Activated T-cell treated with anti-CD3 and anti-CD28 coated beads, Interleukin-2, amount 50 U/mL, for 72 hours (primary cell): ENCODE measurements at places on chromosomes 1 and 21. TPM values are rescaled to one million over a fixed set of nuclear protein-coding genes. Genes with fewer than 3 reads are reported as not detected.
A peak's percentile ranks its signal among the peaks of the same experiment; 100 is the strongest.

- no peak for DNase-seq
Observed at GRCh38 chr1:99331636-99332035, 67.3 kb downstream of the PLPPR4 start.

GRCh38 chr1:178532392-178532791 lies 19.5 kb downstream of the TEX35 start:
- DNase-seq = peak; percentile 77

GRCh38 chr1:150981805-150982712 lies at the start of gene ANXA9:
ANXA9 (plus strand) TSS chr1:150982292; CDS start chr1:150983106, 814 bp downstream.
- DNase-seq = no peak

DNA sequence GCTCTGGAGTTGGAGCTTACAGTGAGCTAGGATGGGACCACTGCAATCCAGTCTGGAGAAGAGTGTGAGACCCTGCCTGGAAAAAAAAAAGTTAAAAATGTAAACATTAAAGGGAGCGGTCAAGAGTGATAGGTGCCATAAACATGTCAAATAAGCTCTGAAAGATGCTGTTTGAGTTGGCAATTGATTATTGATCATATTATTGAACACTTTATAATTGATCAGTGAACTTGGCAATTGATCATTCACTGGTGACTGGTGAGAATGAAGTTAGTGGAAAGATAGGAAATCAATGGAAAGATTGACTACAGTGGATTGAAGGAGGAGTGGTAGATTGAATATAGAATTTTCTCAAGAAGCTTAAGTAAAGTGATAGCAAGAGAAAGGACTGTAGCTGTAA lies 64.3 kb upstream of the MPC2 start:
- DNase-seq = no peak

GRCh38 chr1:171219346-171220080 lies 28.8 kb upstream of the FMO1 start:
- DNase-seq = no peak

DNA sequence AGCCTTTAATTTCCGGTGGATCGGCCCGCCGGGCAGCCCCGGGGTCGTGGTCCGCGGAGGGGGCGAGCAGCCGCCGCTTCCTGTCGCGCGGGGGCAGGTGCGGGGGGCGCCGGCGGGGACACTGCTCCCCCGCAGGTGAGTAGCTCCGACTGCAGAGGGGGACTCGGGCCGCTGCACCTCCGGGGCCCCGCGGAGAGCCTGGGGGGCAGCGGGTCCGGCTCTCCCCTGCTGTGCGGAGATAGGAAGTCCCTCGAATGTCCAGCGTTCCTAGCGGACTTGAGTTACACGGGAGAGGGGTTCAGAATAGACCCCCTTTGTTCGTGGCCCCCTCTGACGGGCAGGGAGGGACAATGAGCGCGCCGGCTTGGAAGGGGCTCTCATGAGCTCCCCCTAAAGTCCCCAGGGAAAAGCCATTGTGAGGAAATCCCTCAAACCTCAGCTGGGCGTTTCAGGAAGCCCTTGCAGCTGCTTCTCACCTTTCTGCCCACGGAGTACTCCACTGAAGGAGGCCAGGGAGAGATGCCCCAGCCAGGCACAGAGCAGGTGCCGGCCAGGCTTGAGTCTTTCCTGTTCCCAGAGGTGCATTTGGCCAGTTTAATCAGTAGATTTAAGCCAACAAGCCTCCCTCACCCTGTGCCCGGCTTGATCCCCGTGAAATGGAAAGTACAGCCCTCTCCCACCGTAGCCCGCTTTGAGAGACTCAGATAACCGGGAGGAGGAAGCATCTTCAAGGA lies 925 bp downstream of the PDE9A start:
- DNase-seq = peak; percentile 25

DNA sequence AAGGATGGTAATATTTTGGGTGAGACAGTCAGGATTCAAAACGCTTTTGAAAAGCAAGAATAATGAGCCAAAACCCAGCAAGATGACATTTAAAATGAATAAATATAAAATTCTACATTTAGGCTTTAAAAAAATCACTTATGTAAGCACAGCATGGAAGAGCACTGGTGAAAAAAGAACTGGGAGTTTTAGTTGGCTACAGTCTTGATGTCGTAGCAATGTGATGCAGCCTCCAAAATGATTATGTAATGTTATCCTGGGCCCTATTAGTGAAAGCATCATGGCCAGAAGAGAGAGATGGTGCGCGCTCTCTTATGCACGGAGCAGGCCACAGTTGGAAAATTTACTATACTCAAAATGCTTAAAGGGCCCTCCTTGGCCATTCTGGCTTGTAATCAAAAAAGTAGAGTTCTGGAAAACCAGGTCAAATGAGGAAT lies 5.1 kb downstream of the KCNJ9 start:
- no peak for DNase-seq

DNA sequence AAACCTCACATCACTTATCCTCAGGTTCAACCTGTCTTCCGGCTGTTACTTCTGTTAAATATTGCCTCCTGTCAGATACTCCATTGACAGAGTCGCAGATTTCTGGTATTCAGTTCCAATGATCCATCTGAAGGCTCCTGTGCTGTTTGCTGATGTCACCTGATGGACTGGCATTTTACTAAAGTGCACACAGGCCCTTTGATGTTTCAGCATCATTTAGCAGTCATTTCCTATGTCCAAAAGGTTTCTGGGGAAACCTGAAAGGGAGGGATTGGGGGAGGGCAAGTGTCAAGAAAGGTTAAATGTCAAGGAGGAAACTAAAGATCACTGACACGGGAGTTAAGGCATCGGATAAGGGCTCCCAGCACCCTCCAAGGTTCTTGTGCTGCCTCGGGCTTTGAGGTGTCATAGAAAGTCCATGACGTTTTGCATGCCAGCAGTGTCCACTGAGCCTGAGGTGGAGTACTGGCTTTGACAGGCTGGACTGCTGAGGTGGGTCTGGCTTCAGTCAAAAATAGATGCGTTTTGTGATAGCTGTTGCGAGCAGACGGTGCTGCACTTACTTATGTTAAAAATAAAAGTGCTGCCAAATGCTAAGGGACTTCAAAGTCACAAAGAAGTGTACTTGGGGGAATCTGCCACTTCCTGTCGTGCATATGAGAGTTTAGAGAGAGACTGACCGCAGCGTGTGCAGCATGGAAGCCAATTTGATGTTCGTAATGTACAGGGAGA lies 30.8 kb downstream of the XCL2 start:
- peak; percentile 47 for DNase-seq

GRCh38 chr1:119747451-119747850 lies 21.3 kb downstream of the HMGCS2 start:
- DNase-seq = no peak

DNA sequence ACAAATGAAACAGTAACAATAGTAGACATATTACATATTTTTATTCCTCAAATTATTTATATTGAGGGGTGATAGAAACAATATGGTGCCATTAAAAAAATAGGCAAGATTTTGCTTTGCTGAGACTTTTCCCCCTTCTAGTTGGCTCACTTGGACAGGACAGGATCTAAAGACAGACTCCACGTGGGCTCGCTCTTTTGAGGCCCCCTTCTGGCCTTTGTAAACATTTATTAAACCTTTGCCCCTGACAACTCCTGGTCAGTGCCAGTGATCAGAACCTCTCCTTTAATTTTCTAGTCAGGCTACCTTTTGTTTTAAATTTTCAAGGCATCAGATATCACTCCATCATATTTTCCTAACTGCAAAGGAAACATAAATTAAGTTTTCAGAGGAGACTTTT lies 49.7 kb upstream of the IFI44L start:
- no peak for DNase-seq

GRCh38 chr1:42777852-42778251 lies 6.9 kb upstream of the TMEM269 start:
- DNase-seq = peak; percentile 34

DNA sequence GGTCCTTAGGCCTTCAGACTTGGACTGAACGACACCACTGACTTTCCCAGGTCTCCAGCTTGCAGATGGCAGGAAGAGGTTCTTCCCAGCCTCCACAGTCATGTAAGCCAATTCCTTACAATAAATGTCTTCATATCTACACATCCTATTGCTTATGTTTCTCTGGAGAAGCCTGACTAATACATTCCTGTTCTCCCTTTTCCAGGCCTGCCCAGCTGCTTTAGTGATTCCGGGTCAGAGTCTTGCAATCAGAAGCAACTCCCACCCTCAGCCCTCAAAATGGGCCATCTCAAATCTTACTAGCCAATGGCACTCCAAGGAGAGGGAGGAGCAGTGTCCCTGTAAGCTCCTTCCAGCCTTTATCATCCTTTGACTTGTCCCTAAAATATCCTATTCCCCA lies 16.4 kb upstream of the CPT2 start:
- no peak for DNase-seq

DNA sequence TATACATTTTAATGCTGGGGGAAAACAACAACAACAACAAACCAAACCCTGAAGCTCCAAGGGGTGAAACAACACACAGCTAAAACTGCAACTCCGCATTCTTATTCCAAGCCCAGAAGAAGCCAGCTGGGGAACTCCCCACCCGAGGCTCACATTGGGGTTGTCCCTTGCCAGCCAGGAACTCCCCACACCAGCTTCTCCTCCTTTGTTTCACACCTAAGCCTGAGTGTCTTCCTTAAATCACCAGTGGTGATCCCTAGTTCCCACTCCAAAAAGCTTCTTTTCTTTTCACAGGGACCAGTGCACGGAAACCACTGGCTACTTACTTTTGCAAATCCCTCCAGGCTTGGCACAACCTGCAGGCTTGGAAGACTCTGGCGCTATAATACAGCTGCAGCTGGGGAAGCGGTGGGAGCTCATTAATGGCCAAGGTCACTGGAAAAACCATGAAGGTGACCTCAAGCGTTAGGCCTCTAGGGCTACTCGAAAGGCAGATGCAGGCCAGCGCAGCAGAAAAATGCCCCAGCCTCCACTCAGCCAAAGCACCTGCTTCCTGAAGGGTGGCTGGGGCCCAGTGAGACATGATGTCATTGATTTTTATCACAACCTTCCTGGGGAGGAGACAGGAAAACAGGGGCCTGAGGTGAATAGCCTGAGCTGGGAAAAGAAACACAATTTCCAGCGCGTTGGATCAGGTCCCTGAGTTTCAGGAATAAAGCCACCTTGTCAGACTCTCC lies 40.1 kb downstream of the TLR5 start:
- DNase-seq = no peak

- no peak for DNase-seq
Observed at GRCh38 chr1:225891229-225891972, 2.5 kb upstream of the LEFTY1 start.

- no peak for DNase-seq
Observed at GRCh38 chr1:44021156-44021555, 10.1 kb downstream of the SLC6A9 start.

DNA sequence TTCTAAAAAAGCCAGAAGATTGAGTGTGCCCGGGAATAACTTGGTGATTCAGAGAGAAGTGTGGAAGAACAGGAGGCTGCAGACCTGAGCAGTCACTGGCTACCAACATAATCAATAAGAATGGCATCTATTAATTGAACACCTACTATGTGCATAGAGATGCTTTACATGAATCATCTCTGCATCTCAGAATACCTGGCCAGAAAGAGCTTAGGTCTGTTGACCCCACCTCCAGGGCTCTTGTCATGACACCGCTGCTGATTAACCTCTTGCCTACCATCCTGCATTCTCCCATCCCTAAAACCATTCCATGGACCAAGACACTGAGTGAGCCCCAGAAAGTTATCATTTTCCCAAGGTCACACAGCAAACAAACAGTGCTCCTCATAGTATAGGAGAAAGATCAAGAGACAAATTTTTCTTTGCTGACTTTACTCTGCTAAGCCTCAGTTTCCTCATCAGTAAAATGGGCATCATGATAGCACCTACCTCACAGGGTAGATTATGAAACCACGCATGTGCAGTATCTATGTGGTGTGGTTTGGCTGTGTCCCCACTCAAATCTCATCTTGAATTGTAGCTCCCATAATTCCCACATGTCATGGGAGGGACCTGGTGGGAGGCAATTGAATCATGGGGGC lies 16.3 kb upstream of the PINK1 start:
- DNase-seq = no peak

DNA sequence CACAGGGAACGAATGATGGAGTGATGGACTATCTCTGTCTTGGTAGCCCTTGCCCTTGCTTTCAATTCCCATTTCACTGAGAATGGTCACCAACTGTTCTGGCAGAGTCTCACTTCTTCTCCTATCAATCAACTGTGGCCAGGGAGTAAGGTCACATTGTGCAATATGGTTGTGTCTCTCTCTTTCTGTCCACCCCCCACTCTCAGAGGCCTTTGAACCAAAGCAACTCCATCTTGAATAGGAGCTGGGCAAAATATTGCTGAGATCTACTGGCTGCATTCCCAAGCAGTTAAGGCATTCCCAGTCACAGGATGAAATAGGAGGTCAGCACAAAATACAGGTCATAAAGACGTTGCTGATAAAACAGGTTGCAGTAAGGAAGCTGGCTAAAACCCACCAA lies 36.7 kb downstream of the NTMT2 start:
- no peak for DNase-seq

DNA sequence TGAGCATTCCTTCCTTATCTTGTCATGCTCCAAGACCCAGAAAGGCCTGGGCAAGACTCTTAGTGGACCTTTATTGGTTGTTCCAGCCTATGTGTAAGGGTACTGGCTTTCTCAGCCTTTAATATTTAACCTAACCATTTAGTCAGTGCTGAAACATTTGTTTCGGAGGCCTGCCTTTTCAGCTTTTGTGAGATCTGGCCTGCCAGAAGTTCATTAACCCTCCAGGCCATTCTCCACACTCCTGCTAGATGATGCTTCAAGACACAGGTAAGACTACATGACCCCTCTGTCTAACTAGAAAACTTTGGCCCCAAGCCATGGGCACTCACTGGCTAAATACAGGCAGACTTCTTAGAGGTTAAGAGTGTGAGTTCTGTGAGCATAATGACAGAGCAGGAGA lies 138.4 kb upstream of the ZP4 start:
- no peak for DNase-seq

GRCh38 chr1:33169290-33170055 lies 12.4 kb downstream of the TRIM62 start:
- no peak for DNase-seq

DNA sequence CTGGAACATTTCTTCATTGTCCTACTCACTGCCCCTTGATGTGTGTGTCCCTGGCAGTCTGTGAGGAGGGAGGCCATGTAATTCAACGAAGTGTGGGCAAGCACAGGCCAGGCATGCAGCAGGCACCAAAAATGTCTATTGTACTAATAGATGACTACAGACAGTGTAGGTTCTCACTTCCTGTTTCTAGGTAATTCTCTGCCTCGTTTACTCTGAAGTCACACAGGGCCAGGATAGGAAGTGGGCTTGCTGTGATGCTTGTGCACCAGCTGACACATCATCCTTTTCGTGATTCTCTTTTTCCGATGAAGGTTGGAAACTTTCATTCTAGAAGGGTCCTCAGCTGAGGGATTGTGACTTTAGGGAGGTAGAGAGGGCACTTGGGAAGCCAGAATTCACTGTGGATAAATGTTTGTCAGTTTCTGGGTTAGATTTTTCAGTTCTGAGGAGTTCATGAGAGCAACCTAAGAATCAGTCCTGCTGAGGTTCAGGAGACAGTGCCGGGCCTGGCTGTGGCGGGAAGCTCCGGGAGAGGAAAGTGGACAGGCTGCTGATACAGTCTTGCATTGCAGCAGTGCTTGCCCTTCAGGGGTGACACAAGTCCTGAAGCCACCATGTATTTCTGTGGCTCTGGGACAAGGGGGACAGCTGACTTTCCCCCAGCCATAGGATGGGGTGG lies 4.3 kb upstream of the CSF1 start:
- DNase-seq = peak; percentile 65

Gene OLIG2
- total RNA-seq = not detected

Gene GPR61
- total RNA-seq = not detected

Gene FAM78B
- 0.79 TPM for total RNA-seq

Gene KRTAP10-9
- total RNA-seq = not detected

Gene PADI2
- 0.14 TPM for total RNA-seq

Gene PCP4L1
- 0.55 TPM for total RNA-seq

Gene ZNF436
- 8.8 TPM for total RNA-seq

Gene IL20
- total RNA-seq = not detected

Gene AQP10
- not detected for total RNA-seq
